H7 (cell line): ENCODE measurements at places on chromosomes 3 and 15.
A peak's percentile ranks its signal among the peaks of the same experiment; 100 is the strongest.

- no peak for DNase-seq
Observed at GRCh38 chr3:12955651-12956315, 114.4 kb upstream of the RPL32 start.

GRCh38 chr15:90071220-90071807 lies 31.0 kb downstream of the IDH2 start:
- peak; percentile 73 for DNase-seq

DNA sequence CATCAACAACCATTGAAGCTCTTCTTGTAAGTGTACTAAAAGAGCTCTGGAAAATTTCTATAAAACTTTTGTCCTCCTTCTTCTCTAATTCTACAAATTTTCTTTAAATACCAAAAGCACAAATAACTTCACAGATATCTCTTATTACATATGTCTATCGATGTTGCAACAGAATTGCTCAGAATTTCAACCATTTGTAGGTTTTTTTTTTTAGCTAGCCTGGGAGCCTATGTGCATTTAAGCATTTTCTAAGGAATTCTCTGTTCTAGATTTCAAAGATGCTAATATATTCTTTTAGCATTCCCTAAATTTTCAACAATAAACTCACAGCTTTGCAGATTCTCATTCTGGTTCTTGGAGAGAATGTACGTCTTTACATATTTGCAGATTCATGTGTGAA lies 774.3 kb upstream of the NR2F2 start:
- DNase-seq = no peak

DNA sequence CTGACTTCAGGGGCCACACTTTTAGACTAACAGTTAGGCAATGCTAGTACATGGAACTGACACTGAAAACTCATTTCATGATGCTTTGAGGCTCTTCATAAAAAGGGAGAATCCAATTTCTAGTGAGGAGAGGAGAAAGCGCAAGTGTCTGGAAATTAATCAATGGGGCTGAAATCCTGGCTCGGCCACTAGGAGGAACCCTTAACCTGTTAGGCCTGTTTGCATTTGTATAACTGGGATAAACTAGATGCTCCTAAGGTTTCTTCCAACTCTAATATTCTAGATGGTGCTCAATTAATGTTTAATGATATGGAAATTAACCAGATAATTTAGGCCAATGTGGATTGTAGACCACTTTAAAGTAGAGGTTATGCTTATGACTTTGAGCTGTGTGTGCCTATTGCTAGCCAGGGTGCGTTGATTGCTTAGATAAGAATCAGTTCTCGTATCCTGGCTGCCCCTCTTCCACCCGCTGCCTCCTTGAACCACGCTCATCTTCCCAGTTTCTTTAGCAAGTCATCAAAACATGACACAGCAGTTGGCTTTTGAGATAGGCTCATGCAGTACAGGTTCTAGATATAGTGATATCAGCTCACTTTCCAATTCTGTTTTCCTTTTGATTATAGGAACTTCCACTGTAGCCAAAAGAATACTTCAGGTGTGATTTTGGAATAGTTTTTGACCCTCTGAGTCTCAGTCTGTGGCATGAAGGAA lies 16.8 kb upstream of the CRBN start:
- DNase-seq = peak; percentile 13

GRCh38 chr3:182180654-182181385 lies 469.1 kb downstream of the SOX2 start:
- DNase-seq = no peak

GRCh38 chr15:78840661-78841375 lies 29.6 kb upstream of the ADAMTS7 start:
- no peak for DNase-seq

GRCh38 chr15:85097725-85098124 lies 116.1 kb downstream of the PDE8A start:
- no peak for DNase-seq

DNA sequence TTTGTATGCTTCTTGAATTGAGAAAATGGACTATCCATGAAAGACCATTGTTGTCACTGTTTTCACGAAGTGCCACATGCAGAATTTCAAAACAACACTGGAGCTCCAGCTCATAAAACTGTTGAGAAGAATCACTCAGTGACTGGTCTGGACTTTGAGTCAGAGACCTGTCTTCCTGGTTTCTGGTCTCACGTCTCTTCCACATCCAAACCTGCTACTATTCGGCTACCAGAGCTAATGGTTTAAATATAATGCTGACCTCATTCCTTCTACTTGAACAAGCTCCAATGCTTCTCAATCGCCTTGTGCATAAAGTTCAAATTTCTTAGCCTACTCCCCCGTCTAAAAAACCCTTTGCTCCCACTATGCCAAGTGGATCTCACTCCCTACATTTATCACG lies 227.9 kb upstream of the NR2F2 start:
- DNase-seq = no peak

- DNase-seq = no peak
Observed at GRCh38 chr15:35663956-35664355, 118.0 kb upstream of the DPH6 start.

DNA sequence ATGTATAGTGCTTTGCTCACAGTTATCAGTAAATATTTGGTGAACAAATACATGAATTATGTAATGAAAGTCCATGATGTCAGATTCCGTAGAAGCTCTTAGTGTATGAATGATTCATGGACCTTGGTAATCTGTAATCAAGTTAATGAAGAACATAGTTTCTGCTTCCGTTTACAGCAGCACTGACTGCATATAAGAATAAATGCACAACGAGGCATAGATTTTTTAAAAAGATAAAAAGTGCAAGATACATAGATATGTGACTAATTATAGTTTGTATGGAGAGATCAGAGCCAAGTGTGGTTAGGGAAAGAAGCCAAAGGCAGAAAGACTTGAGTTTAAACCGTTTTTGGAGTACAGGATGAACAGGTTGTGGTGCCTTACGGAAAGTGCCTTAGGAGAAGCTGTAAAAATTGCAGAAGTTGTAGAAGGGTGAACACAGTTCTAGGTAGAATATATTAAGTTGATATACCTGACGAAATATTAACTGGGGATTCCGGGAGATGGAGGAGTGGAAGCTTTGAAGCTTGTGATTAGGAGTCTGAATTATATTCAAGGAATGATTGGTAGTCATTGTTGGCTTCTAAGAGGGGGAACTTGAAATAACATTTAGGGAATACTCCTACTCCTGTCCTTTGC lies 293.1 kb downstream of the NLGN1 start:
- DNase-seq = no peak

DNA sequence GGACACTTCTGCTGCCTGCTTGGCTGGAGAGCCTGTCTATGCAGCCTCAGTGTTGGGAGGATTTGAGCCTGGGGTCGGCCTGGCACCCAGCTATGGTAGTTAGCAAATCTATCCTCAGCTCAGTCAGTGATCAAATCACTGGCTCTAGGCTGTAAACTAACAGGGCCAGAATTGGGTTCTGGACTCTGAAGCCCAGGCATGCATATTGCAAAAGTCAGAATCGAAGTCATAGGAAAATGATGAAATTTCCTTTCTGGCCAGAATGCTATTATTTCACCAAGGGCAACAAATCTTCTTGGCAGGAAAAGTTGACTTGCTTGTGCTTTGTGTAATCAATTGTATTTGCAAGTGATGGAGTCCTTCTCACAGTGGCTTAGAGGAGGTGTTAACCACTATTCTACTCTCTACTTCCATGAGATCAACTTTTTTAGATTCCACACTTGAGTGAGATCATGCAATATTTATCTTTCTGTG lies 482.6 kb upstream of the TPRG1 start:
- DNase-seq = no peak

DNA sequence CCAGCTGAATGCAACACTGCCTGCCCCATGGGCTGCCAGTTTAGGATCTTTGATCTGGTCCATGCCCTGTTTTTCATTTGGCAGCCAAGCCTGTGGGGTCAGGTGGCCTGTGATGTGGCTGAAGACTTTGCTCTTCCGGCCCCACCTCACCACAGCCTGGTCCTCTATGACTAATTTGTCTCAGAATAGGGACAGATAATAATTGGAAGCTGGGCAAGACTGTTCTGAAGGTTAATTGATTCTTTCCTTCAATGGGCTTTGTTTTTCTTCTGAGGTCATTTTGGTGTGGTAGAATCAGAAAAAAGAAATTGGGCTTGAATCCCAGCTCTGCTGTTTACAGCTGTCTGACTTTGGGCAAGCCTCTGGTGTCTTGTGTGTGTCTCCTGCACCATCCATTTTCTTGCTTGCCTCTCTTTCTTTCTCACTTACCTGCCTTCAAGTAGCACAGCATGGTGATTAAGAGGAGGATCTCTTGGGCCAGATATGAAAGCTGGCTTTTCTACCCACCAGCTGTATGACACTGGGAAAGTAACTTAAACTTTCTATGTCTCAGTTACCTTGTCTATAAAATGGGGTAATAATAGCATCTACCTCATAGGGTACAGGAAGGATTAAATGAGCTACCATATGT lies 24.2 kb downstream of the ABHD2 start:
- no peak for DNase-seq

DNA sequence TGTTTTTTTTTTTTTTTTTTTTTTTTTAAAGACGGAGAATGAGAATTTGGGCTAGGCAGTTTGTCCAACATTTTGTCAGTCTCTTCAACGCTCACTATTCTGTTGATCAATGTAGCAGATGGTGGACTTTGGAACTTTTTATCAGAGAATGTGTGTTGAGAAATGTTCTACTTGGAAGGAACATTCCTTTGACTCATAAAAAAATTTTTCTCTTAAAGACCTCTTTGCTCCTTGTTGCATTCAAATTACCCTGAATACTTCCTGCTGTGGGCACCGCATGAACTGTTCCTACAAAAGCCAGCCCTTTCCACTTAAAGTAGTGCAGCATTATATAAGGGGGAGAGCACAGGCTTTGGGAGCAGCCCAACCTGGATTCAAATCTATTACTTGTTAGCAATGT lies 182.9 kb downstream of the AKAP13 start:
- DNase-seq = peak; percentile 46

DNA sequence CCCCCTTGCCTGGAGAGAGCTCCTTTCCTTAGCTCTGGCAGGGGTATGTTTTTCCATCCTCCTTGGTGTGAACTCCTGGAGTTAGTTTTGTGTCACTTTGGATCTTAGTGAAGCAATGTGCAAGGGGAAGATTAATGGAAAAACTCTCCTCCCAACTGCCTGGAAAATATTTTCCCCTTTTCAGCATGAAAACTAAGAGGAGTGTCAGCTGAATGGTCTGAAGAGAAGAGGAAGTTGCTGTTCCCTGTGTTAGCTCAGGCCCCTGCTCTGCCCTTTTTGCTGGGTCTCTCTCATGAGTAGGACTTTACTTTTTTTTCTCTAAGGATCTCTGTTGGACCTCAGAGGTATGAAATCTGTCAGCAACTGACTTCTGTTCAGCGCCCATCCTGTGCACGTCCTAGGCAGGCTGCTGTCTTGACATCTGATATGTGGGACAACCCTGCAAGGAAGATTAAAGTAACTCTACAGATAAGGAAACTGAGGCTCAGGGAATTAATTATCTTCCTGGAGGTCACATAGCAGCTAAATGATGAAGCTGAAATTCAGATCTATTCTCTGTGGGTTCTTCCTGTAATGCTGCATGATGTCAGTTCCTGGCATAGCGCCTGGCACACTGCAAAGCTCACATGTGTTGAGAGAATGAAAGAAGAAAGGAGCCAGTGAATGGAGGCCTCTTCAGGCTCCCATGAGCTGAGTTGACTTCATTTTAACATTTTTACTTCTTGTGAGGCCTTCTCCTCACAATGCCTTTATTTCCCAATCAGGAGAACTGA lies 109.7 kb upstream of the GALNT15 start:
- no peak for DNase-seq

DNA sequence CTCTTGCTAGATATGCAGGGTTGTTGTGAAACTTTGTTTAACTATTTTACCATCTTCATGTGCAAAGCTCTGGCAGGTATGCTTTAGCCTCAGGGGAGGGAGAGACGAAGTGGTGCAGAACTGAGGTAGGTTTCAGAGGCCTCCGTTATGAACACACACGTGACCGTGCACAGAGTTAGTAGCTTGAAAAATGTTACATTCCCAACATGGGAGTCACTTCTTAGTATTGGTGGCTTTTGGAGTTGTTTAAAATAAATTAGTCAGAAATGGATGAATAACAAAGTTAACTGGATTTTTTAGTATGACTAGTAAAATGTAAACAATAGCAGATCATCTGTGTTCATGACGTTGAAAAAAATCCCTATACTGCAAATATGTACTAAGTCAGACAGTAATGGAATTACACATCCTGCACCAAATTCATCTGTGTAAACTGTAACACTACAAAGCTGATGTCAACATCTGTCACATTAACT lies 279.6 kb downstream of the KLF13 start:
- no peak for DNase-seq

GRCh38 chr3:140706360-140706759 lies 28.5 kb downstream of the TRIM42 start:
- DNase-seq = no peak

GRCh38 chr3:15800780-15801179 lies 3.0 kb upstream of the ANKRD28 start:
- no peak for DNase-seq

DNA sequence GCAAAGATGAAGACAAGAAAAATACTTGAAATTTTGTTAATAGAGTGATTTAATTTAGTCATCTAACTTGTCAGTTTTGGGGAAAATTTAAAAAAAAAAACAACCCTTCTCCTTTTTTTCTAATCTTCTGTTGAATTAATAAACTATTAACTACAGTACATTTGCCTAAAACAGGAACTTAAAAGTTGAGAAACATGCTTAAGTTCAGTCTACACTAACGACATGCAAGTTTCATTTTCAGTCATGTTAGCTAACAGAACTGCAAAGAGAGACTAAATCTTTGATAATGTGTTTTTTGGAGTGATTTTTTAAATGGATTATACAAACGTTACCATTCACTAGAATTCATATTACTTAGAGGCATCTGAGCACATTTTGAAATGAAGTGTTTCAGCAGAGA lies 71.9 kb upstream of the MBNL1 start:
- DNase-seq = no peak

- DNase-seq = no peak
Observed at GRCh38 chr3:111616417-111617105, 21.4 kb upstream of the ZBED2 start.

- peak; percentile 44 for DNase-seq
Observed at GRCh38 chr15:61112231-61112630, 116.9 kb downstream of the RORA start.

DNA sequence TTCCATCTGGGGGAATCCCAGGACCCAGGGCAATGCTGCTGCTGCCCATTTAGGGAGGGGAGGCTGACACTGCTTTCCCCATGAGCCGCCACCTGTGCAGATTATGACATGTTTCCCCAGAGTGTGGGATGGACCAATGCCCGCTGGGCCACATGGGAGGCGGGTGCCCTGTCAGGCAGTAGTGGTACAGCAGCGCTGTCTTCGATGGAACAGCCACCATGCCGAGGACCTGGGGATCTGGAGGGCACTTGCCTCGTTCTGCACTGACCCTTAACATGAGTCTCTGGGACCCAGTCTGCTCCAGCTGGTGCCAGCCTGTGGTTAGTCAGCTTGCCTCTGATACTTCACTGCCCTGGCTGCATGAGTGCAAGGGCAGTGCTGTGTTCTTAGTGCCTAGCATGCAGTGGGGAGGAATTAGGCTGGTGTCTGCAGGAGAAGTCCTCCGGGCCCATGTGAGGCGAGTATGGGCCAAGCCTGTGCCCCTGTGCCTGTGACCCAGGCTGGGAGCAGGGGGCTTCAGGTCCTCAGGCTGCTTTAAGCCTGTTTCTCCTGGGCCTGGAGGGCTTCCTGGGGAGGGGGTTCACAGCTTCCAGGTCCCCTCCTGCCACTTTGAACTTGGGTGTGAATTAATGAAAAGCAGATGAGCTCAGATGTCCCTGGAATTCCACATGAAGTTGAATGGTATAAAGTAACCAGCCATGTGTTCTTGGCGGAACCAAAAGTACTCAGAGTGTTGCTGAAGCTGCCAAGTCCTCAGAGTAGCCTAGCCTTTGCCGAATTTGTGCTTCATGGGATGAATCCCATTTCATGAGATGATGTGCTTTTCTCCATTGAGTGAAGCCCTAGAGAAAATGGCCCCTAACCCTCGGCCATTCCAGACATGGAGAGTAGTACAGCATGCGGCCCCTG lies 22.9 kb downstream of the KLF13 start:
- no peak for DNase-seq
